Vagina (tissue), 2 donors: ENCODE measurements at places on chromosomes 6 and 20. TPM values are rescaled to one million over a fixed set of nuclear protein-coding genes. Genes with fewer than 3 reads are reported as not detected.

Gene LGSN
- total RNA-seq, result not detected

Gene TNXB
- 207 TPM for total RNA-seq

Gene SLC22A2
- total RNA-seq, result not detected

Gene PCSK2
- 0.98 TPM for total RNA-seq

Gene MYLIP
- total RNA-seq, result 30.7 TPM

DNA sequence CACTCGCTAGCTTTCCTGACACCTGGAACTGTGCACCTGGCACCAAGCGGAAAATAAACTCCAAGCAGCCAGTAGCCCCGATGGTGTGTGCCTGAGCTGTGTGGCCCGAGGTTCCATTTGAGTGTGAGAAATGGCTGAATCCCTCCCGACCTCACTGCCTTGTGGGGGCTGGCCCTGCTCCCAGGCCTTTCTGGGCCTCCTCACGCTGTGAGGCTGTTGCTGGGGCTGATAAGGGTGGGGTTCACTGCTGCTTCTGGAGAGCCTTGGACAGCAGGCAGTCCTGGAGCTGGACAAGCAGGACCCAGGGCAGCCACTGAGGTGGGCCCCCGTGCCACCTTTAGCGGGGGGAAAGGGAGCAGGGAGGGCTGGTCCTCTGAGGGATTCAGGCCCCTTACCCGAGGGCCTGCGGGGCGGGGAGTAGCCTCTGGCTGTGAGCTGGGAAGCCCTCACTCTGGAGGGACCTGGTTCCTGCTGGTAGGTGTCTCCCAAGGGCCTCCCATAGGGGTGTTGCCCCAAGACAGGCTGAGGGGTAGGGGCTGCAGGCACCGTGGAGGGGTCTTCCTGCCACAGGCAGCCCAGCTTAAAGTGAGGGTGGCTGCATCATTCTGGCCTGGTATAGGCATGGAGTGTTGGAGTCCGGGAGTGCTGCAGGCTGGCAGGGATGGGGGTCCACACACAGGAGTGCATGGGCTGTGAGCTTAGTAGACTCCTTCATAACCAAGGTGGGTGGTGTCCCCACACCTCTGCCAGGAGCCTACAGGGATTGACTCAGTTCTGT lies 1.7 kb downstream of the PPDPF start:
- DNase-seq, result no peak
- peak overlapping the region; percentile 58 for H3K4me3 ChIP-seq
- peak overlapping the region; percentile 97 for H3K27ac ChIP-seq
- H3K4me1 ChIP-seq, result peaks cover 35% of the 10 kb centered on the region
- H3K27me3 ChIP-seq, result no peaks in the 10 kb centered on the region

DNA sequence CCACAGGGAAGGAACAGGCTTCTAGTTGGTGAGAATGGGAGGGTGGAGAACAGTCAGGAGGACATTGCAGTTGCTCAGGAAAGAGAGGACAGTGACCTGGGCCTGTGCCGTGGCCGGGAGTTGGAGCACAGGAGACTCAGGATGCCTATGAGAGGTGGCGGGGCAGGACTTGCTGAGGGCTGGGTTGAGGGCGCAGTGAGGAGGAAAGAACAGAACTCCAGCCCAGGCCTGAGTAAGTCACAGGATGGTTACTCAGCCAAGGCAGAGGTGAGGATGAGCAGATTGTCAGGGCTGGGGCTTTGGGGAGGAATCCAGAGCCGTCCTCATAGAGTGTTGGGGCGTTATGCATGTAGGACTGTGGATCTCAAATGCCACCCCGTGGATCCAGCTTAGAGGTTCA lies 21.2 kb downstream of the CST4 start:
- H3K27me3 ChIP-seq, result no peaks in the 10 kb centered on the region
- H3K4me1 ChIP-seq, result no peaks in the 10 kb centered on the region
- no peaks in the 10 kb centered on the region for H3K36me3 ChIP-seq
- DNase-seq, result peak; percentile 67

DNA sequence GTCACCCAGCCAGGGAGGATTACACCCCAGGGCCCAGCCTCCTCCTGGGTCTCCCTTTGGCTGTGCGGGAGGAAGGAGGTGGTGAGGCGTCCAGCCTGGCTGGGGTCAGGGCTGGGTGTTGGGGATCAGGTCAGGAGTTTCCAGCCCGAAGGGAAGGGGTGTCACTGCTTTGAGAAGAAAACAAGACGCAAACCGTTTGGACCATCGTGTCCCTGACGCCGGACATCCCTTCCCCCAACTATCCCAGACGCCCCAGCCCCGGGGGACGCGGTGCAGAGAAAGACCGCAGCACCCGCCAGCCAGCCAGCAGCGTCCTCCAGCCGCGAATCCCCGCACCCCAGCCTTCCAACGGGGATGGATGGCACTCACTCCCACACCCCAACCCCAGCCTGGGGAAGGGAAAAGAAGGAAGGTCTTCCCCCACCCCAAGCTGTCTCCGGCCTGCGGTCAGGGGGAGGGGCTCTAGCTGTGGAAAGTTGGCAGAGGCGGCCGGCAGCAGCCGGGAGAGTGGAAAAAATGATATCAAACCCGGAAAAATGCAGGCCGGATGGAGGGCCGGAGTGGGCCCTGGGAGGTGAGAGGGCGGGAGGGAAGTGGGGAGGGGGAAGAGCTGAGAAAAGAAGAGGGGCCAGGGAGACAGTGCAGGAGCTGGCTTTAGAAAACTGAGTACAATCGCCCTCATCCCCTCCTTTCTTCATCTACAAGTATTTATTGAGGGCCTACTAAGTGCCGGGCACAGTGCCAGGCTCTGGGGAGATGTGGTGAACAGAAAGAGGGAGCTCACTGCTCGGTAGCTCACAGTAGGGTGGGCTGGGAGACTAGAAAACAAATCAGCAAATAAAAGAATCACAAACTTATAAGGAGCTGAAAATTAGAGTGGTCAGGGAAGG lies 10.6 kb downstream of the REM1 start:
- no peaks in the 10 kb centered on the region for H3K36me3 ChIP-seq
- peak overlapping the region; percentile 90 for H3K27ac ChIP-seq
- H3K4me1 ChIP-seq, result no peaks in the 10 kb centered on the region
- no peaks in the 10 kb centered on the region for H3K27me3 ChIP-seq
- DNase-seq, result no peak

DNA sequence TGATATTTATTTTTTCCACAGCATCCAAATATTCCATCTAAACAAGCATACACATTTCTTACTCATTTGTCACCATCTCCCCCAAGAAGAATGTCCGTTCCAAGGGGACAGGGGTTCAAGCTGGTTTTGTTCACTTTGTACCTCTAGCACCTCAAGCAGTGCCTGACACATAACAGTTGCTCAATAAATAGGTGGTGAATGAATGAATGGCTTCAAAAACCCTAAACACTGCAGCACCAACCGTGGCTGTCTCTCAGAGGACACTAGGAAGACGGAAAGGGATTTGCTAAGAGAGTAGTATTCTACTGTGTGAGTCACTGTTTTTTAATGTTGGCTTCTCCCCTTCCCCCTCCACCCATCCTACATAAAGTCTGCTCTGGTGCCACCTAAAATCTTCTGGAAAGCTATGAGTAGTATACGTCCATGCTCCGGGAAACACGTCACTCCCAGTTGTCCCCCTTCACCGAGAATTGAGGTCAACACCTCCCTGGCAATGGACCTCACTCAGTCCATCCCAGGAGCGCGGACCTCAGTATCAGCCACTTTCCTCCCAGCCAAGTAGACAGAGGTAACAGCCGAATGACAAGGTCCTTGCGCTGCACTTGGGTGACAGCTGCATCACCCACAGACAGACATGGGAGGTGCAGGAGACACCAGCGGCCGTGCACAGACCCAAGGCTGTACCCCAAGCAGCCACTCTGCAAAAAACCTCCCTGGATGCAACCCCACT lies 107.4 kb downstream of the PREX1 start:
- H3K36me3 ChIP-seq, result no peaks in the 10 kb centered on the region
- H3K27ac ChIP-seq, result no peak overlapping the region
- peaks cover 32% of the 10 kb centered on the region for H3K4me1 ChIP-seq
- no peak for DNase-seq
- no peaks in the 10 kb centered on the region for H3K27me3 ChIP-seq
- no peak overlapping the region for H3K4me3 ChIP-seq

GRCh38 chr6:130148181-130148580 lies 74.6 kb downstream of the SAMD3 start:
- no peak overlapping the region for H3K4me3 ChIP-seq
- H3K27me3 ChIP-seq, result no peaks in the 10 kb centered on the region
- no peak for DNase-seq
- H3K27ac ChIP-seq, result no peak overlapping the region
- peaks cover 4% of the 10 kb centered on the region for H3K36me3 ChIP-seq
- no peaks in the 10 kb centered on the region for H3K4me1 ChIP-seq

DNA sequence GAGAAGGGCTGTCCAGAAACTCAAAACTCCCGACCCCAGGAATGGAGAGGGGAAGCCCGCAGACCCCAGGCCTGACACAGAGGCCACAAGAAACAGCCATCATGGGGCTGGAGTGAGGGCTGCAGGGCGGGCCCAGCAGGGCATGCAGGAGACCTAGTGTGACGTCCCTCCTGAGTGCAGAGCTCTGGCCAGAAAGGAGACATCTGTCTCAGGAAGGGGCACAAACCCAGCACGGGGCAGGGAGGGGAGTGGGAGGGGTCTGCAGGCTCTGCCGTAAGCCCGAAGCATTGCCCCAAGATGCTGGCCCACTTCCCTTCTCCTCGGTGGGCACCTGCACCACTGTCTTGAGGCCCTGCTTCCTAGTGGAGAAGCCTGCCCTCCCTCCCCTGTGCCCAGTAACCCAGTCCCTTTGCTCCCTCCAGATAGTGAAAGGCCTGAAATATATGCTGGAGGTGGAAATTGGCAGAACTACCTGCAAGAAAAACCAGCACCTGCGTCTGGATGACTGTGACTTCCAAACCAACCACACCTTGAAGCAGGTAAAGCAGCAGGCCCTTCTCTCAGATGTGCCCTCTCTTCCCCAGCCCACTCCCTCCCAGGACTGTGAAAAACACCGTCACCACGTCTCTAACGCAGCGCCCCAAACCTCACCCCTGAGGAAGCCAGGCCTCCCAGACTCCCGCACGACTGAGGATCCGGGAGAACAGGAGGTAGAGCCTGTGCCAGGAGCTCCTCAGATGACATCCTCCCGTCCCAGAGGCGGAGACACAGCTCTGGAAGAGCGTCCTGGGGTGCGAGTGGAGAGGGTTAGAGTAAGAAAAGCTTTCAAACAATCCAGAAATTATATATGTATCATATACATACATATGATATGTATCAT lies 9.7 kb downstream of the CST7 start:
- H3K27ac ChIP-seq, result no peak overlapping the region
- no peak overlapping the region for H3K4me3 ChIP-seq
- no peaks in the 10 kb centered on the region for H3K27me3 ChIP-seq

DNA sequence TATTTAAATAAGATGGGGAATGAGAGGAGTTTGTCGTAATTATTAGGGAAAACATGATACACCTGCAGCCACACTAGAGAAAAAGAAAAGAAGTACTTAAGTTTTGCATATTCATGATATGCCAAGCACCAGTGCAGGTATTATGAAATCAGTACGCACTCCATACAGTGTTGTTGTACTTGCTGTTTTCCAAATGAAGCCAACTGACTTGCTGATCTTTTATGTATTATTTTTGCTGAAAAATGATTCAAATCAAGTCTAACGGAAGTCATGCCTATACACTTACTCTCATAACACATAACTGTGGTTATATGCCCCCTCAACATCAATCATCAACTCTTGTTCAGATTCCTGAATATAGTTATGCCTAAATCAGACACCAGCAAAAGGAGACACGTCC lies 584.9 kb upstream of the EYS start:
- H3K4me1 ChIP-seq, result no peaks in the 10 kb centered on the region
- no peaks in the 10 kb centered on the region for H3K36me3 ChIP-seq
- DNase-seq, result no peak
- H3K4me3 ChIP-seq, result no peak overlapping the region
- H3K27ac ChIP-seq, result no peak overlapping the region

GRCh38 chr6:8110117-8110721 lies 7.9 kb upstream of the EEF1E1 start:
- no peaks in the 10 kb centered on the region for H3K36me3 ChIP-seq
- H3K4me3 ChIP-seq, result no peak overlapping the region
- DNase-seq, result no peak
- no peak overlapping the region for H3K27ac ChIP-seq

DNA sequence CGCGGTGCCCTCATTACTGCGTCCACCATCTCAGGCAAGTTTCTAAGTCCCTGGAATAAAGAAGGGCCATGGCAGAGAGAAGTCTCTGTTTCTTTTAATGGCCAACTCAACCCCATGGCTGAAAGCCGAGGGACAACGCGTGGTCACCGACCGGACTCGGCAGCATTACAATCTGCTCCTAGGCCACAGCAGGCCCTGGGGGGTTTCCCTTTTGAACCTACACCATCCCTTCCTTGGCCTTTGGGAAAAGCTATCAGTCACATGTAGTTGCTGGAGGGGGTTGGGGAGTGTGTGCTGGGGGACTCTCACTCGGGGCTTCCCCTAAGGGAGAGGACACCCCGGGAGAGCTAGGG lies 11.1 kb upstream of the FAM83C start:
- peak overlapping the region; percentile 75 for H3K27ac ChIP-seq
- no peaks in the 10 kb centered on the region for H3K36me3 ChIP-seq
- no peak overlapping the region for H3K4me3 ChIP-seq
- no peak for DNase-seq
- peaks cover 47% of the 10 kb centered on the region for H3K4me1 ChIP-seq

DNA sequence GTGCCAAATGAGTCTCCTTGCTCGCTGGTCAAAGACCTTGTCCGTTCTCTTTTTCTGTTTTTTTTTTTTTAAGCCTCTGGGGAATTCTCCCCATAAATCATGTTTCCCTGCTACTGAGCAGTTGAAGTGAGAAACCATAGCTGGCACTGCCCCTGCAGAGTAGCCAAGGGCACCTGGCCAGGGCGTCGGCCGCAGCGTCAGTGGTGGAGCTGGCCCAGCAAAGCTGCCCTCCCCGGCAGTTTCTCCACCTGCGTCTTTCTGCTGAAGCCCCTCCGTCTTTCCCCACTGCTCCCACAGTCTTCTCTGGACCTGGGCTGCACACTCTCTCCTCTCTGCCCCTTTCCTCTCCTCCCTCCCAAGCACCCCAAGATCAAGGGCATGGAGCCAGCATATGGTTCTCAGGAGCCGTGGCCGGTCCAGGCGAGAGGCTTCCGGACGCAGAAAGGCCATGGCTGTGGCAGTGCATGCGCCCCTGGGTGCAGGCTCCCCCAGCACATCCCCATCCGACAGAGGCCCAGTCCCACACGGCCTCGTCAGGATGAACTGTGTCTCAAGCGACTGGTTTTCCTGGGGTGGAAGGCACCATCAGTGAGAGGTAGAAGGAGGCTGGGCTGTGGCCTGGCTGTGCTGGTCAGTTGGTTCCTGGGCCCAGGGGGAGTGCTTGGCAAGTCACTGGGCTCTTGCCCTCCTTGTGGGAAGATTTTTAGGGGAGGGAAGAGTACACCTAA lies 218.1 kb downstream of the ERMARD start:
- no peak overlapping the region for H3K27ac ChIP-seq
- no peaks in the 10 kb centered on the region for H3K36me3 ChIP-seq
- no peaks in the 10 kb centered on the region for H3K4me1 ChIP-seq
- DNase-seq, result peak; percentile 93
- H3K27me3 ChIP-seq, result no peaks in the 10 kb centered on the region
